Fibroblast of lung (primary cell): ENCODE measurements at places on chromosomes 13 and 19. TPM values are rescaled to one million over a fixed set of nuclear protein-coding genes. Genes with fewer than 3 reads are reported as not detected.

SGCG gene
- total RNA-seq, result 1.5 and 8.5 TPM in 2 replicates

ZIK1 gene
- total RNA-seq, result 7.1 and 7.2 TPM in 2 replicates

CD70 gene
- not detected in 2 replicates for total RNA-seq

PODNL1 gene
- total RNA-seq, result 1.0 and 2.1 TPM in 2 replicates

MCOLN1 gene
- 3.9 and 4.0 TPM in 2 replicates for total RNA-seq

SYDE1 gene
- 17.5 and 21.0 TPM in 2 replicates for total RNA-seq

SLC25A41 gene
- under 0.01 and 0.26 TPM in 2 replicates for total RNA-seq

NOP53 gene
- 59.6 and 110 TPM in 2 replicates for total RNA-seq

B3GNT3 gene
- total RNA-seq, result not detected in 2 replicates

CGB8 gene
- total RNA-seq, result not detected in 2 replicates

ZNF599 gene
- 4.9 and 5.4 TPM in 2 replicates for total RNA-seq

STOML3 gene
- not detected in 2 replicates for total RNA-seq

DIRAS1 gene
- total RNA-seq, result 11.3 and 19.0 TPM in 2 replicates

SCGB2B2 gene
- 0.50 TPM in 1 of 2 replicates, not detected in the other for total RNA-seq

GSX1 gene
- not detected in 2 replicates for total RNA-seq

SLITRK6 gene
- 14.6 and 39.5 TPM in 2 replicates for total RNA-seq

CTXN1 gene
- total RNA-seq, result 0.66 and 0.77 TPM in 2 replicates

ZNF681 gene
- 0.51 and 0.66 TPM in 2 replicates for total RNA-seq

GATAD2A gene
- 28.8 and 31.7 TPM in 2 replicates for total RNA-seq

BCAM gene
- total RNA-seq, result 20.3 and 29.0 TPM in 2 replicates

PSPN gene
- 0.99 and 1.8 TPM in 2 replicates for total RNA-seq

GPC5 gene
- 0.17 TPM in 1 of 2 replicates, not detected in the other for total RNA-seq

ZNF534 gene
- under 0.01 and 0.17 TPM in 2 replicates for total RNA-seq

RFPL4AL1 gene
- total RNA-seq, result not detected in 2 replicates

POU4F1 gene
- not detected in 2 replicates for total RNA-seq

CEACAM5 gene
- total RNA-seq, result not detected in 2 replicates

ZNF527 gene
- 6.6 and 8.2 TPM in 2 replicates for total RNA-seq

PIH1D1 gene
- total RNA-seq, result 94.5 and 110 TPM in 2 replicates

ZNF888 gene
- 2.6 and 4.3 TPM in 2 replicates for total RNA-seq

NDUFB7 gene
- 253 and 274 TPM in 2 replicates for total RNA-seq

ZNF528 gene
- total RNA-seq, result 21.3 and 32.2 TPM in 2 replicates

CBARP gene
- 1.5 TPM in 2 replicates for total RNA-seq

NAXD gene
- 22.3 and 34.0 TPM in 2 replicates for total RNA-seq

CERS1 gene
- 1.5 and 1.7 TPM in 2 replicates for total RNA-seq

GFY gene
- not detected in 2 replicates for total RNA-seq

CCDC8 gene
- total RNA-seq, result 13.4 and 17.2 TPM in 2 replicates

ZNF563 gene
- 3.1 and 5.3 TPM in 2 replicates for total RNA-seq

NXNL1 gene
- total RNA-seq, result not detected in 2 replicates

LRRC8E gene
- total RNA-seq, result 2.6 and 3.0 TPM in 2 replicates

BST2 gene
- total RNA-seq, result 4.3 and 4.6 TPM in 2 replicates

SBNO2 gene
- total RNA-seq, result 49.6 and 55.8 TPM in 2 replicates

C5AR1 gene
- under 0.01 and 0.33 TPM in 2 replicates for total RNA-seq

PKN1 gene
- total RNA-seq, result 125 and 141 TPM in 2 replicates

SELENOV gene
- total RNA-seq, result not detected in 2 replicates

ERFL gene
- under 0.01 TPM in 2 replicates for total RNA-seq

FXYD7 gene
- not detected in 2 replicates for total RNA-seq

RABAC1 gene
- 152 and 193 TPM in 2 replicates for total RNA-seq

AP1M2 gene
- total RNA-seq, result 0.17 TPM in 1 of 2 replicates, not detected in the other

CALR gene
- total RNA-seq, result 839 and 1,447 TPM in 2 replicates

CDX2 gene
- not detected in 2 replicates for total RNA-seq

ZNF701 gene
- 12.6 and 18.8 TPM in 2 replicates for total RNA-seq

KRTDAP gene
- total RNA-seq, result not detected in 2 replicates

COLGALT1 gene
- 58.6 and 96.9 TPM in 2 replicates for total RNA-seq

KLF1 gene
- total RNA-seq, result under 0.01 TPM in 1 of 2 replicates, not detected in the other

USP12 gene
- 23.6 and 36.3 TPM in 2 replicates for total RNA-seq

CCL25 gene
- not detected in 2 replicates for total RNA-seq

ZNF491 gene
- total RNA-seq, result 3.3 and 5.8 TPM in 2 replicates

IZUMO4 gene
- 0.26 and 1.3 TPM in 2 replicates for total RNA-seq
